ENCODE measurements at places on chromosomes 11 and 22. TPM values are rescaled to one million over a fixed set of nuclear protein-coding genes. Genes with fewer than 3 reads are reported as not detected.

- H3K4me3 ChIP-seq: no peak overlapping the region
- no peak for DNase-seq
- H3K36me3 ChIP-seq: no peaks in the 10 kb centered on the region
- H3K27me3 ChIP-seq: peaks cover 6% of the 10 kb centered on the region
- no peaks in the 10 kb centered on the region for H3K4me1 ChIP-seq
- H3K27ac ChIP-seq: no peak overlapping the region
Observed at GRCh38 chr11:125329786-125330185, 165.2 kb downstream of the PKNOX2 start.

- no peak overlapping the region for H3K27ac ChIP-seq
- no peaks in the 10 kb centered on the region for H3K36me3 ChIP-seq
- no peak overlapping the region for H3K4me3 ChIP-seq
- no peak for DNase-seq
- H3K4me1 ChIP-seq: peaks cover 4% of the 10 kb centered on the region
- H3K27me3 ChIP-seq: peaks cover 49% of the 10 kb centered on the region
Observed at GRCh38 chr22:45506816-45507360, 4.2 kb downstream of the FBLN1 start.

DNA sequence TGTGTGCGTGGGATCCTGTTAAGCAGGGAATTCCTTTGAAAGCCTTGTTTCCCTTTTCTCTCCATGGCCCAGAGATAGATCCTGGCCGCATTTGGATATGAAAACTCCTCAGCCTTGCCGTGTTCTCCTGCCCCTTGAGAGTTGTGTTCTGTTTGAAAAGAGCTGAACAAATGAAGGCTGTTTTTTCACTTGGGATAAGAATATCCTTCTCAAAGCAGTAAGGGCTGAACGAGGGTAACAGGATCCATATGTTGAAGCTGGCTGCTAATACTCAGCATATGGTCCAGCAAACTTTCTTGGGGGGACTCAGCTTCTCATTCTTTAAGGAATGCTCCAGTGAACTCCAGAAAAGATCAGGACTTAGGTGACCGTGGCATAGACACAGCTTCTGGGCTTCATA is 114.5 kb upstream of the TTC12 start:
- H3K27ac ChIP-seq: no peak overlapping the region
- no peaks in the 10 kb centered on the region for H3K36me3 ChIP-seq
- no peaks in the 10 kb centered on the region for H3K4me1 ChIP-seq
- DNase-seq: no peak
- no peak overlapping the region for H3K4me3 ChIP-seq

- peak overlapping the region; percentile 87 for H3K4me3 ChIP-seq
- peak; percentile 32 for DNase-seq
- H3K4me1 ChIP-seq: peaks cover 52% of the 10 kb centered on the region
- H3K27ac ChIP-seq: peak overlapping the region; percentile 79
- H3K36me3 ChIP-seq: no peaks in the 10 kb centered on the region
Observed at GRCh38 chr22:20319041-20319744, 667 bp downstream of the DGCR6L start.

RIMBP3C gene
- total RNA-seq: 0.06 TPM

DNA sequence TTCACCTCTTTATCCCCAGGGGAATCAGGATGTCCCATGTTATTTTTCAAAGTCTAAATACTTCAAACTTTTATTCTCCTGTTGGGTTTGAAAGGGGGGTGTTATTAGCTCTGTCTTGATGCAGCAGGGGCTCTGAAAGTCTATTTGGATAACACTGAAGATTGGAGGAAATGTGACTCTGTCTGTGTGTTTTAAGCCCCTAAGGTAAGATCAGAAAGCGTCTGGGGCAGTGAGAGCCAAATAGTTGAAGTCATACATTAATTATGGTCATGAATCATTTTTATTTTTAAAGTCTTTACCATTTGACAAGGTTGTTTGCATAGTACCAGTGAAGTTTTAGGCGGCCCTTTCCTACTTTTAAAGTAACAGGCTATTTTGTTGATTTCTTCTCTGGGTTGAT is 139.0 kb downstream of the UVRAG start:
- H3K27ac ChIP-seq: no peak overlapping the region
- peaks cover 3% of the 10 kb centered on the region for H3K4me1 ChIP-seq
- H3K27me3 ChIP-seq: no peaks in the 10 kb centered on the region
- peaks cover 11% of the 10 kb centered on the region for H3K36me3 ChIP-seq
- H3K4me3 ChIP-seq: no peak overlapping the region
- no peak for DNase-seq

DNA sequence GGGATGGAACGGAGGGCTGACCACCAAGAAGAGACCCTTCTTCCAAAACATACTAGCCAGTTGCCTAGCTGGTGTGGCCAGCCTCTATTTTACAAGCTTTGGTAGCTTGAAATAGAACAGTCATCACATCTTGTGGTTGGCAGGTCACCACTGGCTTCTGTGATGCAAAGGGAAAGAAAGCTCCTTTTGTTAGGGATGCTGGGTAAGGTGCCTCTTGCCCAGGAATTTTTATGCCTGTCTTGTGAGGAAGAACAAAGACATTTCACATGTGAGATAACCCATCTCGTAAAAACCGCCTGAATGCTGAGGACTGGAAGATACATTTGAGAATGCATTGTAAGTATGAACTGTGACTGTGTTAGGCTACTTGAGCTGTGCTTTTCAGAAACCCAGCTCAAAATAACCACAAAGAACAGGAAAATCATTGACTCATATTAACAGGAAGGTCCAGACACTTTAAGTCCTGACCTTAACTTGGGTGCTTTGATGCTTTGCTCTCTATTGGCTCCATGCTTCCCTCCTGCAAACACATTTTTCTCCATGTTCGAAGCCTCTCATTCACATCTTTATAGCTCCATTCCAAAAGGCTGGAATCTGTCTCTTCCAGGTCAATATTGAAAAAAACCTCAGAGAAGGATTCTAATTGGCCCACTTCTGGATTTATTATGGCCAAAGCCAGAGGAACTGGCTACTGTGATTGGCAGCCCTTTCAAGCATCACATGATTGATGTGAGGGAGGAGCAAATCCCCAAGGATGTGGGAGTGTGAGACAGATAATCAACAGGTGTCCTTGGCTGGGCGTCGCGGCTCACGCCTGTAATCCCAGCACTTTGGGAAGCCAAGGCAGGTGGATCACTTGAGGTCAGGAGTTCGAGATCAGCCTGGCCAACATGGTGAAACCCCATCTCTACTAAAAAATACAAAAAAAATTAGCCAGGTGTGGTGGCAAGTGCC is 53.9 kb downstream of the MICAL2 start:
- no peak for DNase-seq
- H3K4me1 ChIP-seq: peaks cover 28% of the 10 kb centered on the region
- H3K4me3 ChIP-seq: no peak overlapping the region
- H3K27ac ChIP-seq: no peak overlapping the region

- H3K27me3 ChIP-seq: no peaks in the 10 kb centered on the region
- H3K4me3 ChIP-seq: no peak overlapping the region
- no peak overlapping the region for H3K27ac ChIP-seq
- H3K36me3 ChIP-seq: no peaks in the 10 kb centered on the region
Observed at GRCh38 chr11:44928816-44929215, 21.9 kb downstream of the TP53I11 start.

GRCh38 chr11:6315811-6316425 is 4.4 kb downstream of the CAVIN3 start:
- H3K36me3 ChIP-seq: peaks cover 7% of the 10 kb centered on the region
- peaks cover 16% of the 10 kb centered on the region for H3K4me1 ChIP-seq
- DNase-seq: peak; percentile 30
- H3K27me3 ChIP-seq: peaks cover 77% of the 10 kb centered on the region
- H3K27ac ChIP-seq: no peak overlapping the region
- H3K4me3 ChIP-seq: no peak overlapping the region

DNA sequence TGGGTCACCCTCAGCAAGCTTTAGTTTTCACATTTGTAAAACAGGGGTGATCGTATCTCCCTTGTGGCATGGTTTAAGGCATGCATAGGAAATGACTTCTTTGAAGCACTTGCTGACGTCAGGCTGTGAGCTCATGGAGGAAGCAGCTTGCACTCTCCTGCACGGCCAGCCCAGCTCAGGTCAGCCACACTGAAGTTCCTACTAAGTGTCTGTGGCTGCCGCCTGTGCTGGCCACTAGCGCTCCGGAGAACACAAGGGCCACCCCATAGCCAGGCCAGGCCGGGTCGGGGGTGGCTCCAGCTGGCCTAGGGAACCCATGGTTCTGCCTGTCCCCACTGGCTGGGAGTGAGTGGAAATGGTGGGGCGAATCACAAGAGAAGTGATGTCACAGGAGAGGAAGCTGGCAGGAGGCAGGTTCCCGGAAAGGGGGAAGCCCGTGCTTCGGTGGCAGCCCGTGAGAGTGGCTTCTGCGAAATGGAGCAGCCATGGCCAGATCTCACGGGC is 28.2 kb downstream of the KCTD17 start:
- peaks cover 46% of the 10 kb centered on the region for H3K4me1 ChIP-seq
- H3K27ac ChIP-seq: peak overlapping the region; percentile 92
- peak overlapping the region; percentile 44 for H3K4me3 ChIP-seq
- H3K36me3 ChIP-seq: peaks cover 4% of the 10 kb centered on the region

GRCh38 chr11:11391796-11392463 is 38.9 kb upstream of the CSNK2A3 start:
- H3K4me1 ChIP-seq: no peaks in the 10 kb centered on the region
- no peak for DNase-seq
- no peak overlapping the region for H3K4me3 ChIP-seq
- no peaks in the 10 kb centered on the region for H3K36me3 ChIP-seq
- no peak overlapping the region for H3K27ac ChIP-seq
- H3K27me3 ChIP-seq: peaks cover 7% of the 10 kb centered on the region

DNA sequence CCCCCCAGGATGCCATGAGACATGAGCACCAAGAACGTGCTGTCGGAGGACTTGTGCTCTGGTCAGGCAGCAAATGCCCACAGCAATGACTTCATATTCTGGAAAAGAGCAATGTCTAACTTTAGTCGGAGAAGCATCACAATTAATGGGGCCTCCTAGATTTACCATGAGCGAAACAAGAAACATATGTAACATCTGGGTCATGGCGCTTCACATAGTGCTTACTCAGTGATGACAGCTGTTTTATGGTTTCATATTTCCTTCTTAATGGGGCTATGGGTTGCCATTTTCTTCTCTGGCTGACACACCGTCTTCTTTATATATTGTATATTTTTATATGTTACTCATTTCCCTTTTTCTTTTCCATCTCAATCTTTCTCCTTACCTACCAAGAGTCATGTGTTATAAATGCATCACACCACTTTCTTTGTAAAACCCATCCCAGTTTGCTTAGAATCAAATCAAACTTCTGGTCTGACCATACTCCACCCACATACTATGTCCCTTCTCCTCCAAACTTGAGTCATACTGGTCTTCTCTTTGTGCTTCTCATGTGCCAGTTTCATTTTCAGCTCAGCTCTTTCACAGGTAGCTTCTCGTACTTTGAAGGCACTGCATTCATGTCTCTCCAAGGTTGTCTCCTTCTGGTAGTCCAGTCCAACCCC is 9.4 kb upstream of the CASP12 start:
- H3K4me3 ChIP-seq: no peak overlapping the region
- H3K4me1 ChIP-seq: peaks cover 16% of the 10 kb centered on the region
- peaks cover 15% of the 10 kb centered on the region for H3K36me3 ChIP-seq
- no peaks in the 10 kb centered on the region for H3K27me3 ChIP-seq

HORMAD2 gene
- total RNA-seq: not detected

KRTAP5-2 gene
- total RNA-seq: not detected

DNA sequence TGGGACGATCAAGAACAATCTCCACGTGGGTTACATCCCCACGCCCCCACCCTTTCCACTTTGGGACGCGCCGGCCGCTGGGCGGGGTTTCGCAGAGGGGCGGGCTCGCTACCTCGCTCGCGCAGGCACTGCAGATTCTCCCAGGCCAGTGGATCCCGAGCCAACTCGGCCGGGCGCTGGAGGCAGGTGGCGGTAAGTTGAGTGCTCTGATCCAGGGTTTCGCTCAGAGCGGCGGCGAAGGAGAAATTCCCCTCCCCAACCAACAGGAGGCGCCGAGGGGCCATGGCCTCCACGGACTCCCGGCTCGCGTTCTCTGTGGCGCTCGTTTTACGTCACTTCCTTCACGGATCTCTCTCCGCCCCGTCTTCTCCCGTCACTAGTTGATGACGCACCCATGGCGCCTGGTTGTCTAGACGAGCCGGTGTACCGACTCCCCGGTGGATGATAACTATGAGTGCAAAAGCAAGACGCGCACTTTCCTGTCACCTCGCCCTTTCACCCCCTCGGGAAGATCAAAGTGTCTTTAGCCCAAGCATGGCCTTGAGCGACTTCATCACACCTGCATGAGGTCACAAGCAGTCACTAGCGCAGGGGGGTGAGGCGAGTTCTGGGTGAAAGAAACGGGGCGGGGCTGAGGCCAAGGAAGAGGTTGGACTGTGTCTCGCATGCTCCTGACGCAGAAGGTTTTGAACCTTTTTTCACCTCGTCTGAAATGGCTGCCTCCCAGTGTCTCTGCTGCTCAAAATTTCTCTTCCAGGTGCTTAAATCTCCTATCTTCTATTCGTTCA is at the start of the genes CFAP68 and FDXACB1:
Gene CFAP68, plus strand, starts transcription at position 693 of the 788 bp plus-strand sequence. Its CDS starts 20 bp downstream, at position 713.
Gene FDXACB1, minus strand, starts transcription at position 317 of the 788 bp plus-strand sequence. Its CDS starts 33 bp downstream, at position 284.
- H3K36me3 ChIP-seq: peaks cover 8% of the 10 kb centered on the region
- no peaks in the 10 kb centered on the region for H3K27me3 ChIP-seq
- H3K4me3 ChIP-seq: peak within 1 kb of the TSS; percentile 88
- peak within 1 kb of the TSS; percentile 98 for H3K27ac ChIP-seq
- peaks cover 8% of the 10 kb centered on the region for H3K4me1 ChIP-seq
- DNase-seq: peak; percentile 94

PLEKHA7 gene
- 5.6 TPM for total RNA-seq

DLG2 gene
- 1.9 TPM for total RNA-seq

- DNase-seq: no peak
- peaks cover 89% of the 10 kb centered on the region for H3K4me1 ChIP-seq
- no peaks in the 10 kb centered on the region for H3K27me3 ChIP-seq
- no peak overlapping the region for H3K4me3 ChIP-seq
- H3K36me3 ChIP-seq: no peaks in the 10 kb centered on the region
- peak overlapping the region; percentile 35 for H3K27ac ChIP-seq
Observed at GRCh38 chr11:75344761-75345454, 6.6 kb downstream of the ARRB1 start.

DNA sequence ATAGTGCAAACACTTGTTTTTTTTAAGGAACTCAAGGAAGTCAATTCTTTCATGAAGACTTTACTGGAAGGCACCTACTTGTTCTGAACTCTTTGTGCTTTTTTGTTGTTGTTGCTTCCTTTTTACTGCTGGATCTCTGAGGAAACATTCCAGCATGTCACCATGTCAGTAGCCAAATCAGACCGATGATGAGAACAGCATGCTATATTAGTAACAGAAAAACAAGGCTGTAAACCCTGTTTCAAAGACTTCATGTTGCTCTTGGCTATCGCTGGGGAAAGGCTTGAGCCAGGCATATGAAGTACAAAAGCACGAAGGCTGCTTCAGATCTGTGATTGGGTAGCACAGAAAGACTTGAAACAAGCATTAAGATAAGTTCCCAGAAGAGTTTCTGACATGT is 125.6 kb upstream of the SLC5A12 start:
- no peak overlapping the region for H3K4me3 ChIP-seq
- DNase-seq: no peak
- H3K27me3 ChIP-seq: no peaks in the 10 kb centered on the region
- H3K36me3 ChIP-seq: no peaks in the 10 kb centered on the region
- H3K4me1 ChIP-seq: no peaks in the 10 kb centered on the region
- H3K27ac ChIP-seq: no peak overlapping the region

- peak overlapping the region; percentile 89 for H3K4me3 ChIP-seq
- H3K27ac ChIP-seq: no peak overlapping the region
Observed at GRCh38 chr22:21951931-21952465, 650 bp downstream of the PPM1F start.

GRCh38 chr11:109697140-109697843 is 275.3 kb downstream of the C11orf87 start:
- H3K27me3 ChIP-seq: peaks cover 5% of the 10 kb centered on the region
- no peak overlapping the region for H3K27ac ChIP-seq
- peaks cover 1% of the 10 kb centered on the region for H3K36me3 ChIP-seq

GRCh38 chr11:101082813-101083212 is 46.8 kb downstream of the PGR start:
- no peak overlapping the region for H3K4me3 ChIP-seq
- no peaks in the 10 kb centered on the region for H3K4me1 ChIP-seq
- H3K27ac ChIP-seq: no peak overlapping the region
- no peak for DNase-seq
- H3K27me3 ChIP-seq: no peaks in the 10 kb centered on the region
- H3K36me3 ChIP-seq: no peaks in the 10 kb centered on the region

All from activated naive CD8-positive, alpha-beta T cell treated with anti-CD3 and anti-CD28 coated beads for 36 hours (primary cell).